Foreskin fibroblast (primary cell): ENCODE measurements at places on chromosomes 5 and 9.

DNA sequence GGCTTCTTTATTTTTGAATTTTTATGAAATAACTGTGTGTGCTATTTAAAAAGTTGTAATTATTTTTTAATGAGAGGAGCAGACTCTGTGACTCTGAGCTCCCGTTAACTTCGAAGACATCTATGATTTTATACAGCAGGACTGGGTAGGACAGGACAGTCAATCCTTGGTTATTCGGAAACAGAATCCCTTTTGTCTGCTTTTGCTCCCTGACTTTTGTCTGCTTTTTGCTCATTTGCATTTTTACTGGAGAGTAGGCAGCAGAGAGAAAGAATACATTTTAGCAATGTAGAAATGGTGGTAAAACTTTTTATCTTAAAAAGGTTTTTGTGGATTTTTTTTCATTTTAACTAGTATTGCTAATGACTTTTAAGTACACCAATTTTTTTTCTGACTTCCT is 303.6 kb downstream of the ARHGAP26 start:
- DNase-seq, result no peak

- DNase-seq, result peak; percentile 61
Measured at GRCh38 chr9:124133727-124134126, 122.2 kb downstream of the LHX2 start.

DNA sequence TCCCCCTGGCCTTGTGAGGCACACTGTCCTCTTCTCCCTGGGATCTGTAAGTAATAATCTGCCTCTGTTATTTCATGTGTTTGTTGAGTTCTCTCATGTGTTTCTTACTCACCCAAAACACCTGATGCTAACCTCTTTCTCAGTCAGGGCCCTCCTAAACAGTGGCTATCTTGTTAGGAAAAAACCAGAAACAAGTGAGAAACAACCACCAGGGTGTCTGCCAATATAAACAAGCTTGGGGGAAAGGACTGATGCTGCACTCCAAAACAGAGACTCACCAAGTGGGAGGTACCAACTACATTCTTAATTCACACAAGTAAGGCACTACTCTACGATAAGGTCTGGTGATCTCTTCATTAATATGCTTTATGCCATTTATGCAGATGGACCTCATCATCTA is 564.4 kb downstream of the SEMA5A start:
- DNase-seq, result peak; percentile 62

DNA sequence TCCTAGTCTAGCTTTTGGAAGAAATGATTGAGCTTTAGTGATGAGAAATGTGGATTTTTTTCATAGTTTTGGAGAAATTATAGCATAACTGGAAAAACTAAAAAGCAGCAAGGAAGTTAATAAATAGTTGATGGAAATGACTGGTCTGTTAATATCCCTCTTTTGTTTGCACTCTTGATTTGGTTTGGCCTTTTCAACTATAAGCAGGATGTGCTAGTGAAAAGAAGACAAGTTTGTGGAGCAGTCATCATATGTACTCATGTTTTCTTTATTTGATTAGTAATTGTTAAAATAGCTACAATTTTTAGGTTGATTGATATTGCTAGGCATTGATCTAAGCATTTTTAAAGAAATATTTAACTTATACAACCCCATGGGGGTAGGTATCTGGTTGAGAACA is 374.7 kb downstream of the TAF11L14 start:
- no peak for DNase-seq

- DNase-seq, result no peak
Measured at GRCh38 chr9:19634881-19635280, 154.0 kb downstream of the SLC24A2 start.

DNA sequence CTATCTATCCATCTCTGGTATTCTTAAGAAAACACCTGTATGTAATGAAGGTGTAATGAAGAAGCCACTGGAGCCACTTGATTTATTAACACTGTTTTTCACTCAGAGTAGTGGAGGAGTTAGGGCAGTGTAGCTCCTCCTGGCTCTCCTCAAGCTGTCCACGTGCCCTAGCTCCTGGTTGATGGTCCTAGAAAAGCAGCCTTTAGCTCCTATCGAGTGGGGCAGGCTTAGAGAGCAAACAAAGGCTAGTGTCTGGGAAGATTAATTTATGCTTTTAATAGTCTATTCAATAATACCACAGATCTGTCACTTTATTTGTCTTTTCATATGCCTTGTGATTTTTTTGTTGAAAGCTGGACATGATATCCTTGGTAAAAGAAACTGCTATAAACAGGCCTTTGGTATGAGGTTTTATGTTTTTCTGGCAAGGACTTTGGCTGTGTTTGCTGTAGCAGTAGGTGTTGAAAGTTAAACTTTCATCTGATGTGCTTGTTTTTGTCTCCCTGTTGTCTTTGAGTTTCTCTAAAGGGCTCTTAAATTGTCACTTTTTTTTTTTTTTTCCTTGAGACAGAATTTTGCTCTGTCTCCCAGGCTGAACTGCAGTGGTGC is 141.1 kb downstream of the GCNT1 start:
- no peak for DNase-seq
